ENCODE measurements at places on chromosomes 4 and X.

GRCh38 chr4:126725906-126726305 lies 906.9 kb upstream of the INTU start:
- no peak for DNase-seq

DNA sequence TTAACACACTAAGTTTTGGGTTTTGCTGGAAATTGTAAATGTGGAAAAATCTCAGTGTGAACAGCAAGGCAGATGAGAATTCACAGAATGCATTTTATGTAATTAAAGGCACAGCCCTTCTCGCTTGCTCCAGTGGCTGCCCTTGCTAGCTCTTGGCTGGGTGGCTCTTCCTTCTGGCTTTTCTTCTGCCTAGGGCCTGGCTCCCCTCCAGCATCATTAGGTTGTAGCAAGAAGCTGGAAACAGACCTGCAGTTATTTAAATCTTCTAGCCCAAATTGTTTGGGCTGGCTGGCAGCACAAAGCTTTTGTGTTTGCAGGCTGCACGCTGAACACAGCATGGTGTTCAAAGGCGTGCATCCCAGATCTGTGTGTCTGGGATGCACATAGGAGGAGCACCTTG lies 56.5 kb downstream of the LIMCH1 start:
- no peak for DNase-seq

GRCh38 chrX:19514791-19515614 lies at the start of gene MAP3K15:
Gene MAP3K15, minus strand, starts transcription at chrX:19515508. Its CDS starts 247 bp downstream, at chrX:19515261.
- peak; percentile 1 for DNase-seq

GRCh38 chrX:156005144-156005543 lies 7.6 kb downstream of the IL9R start:
- no peak for DNase-seq

GRCh38 chrX:40100141-40100536 lies 2.4 kb upstream of the BCOR start:
- no peak for DNase-seq

GRCh38 chr4:21948347-21949072 lies at the start of gene KCNIP4:
Gene KCNIP4, minus strand, starts transcription at chr4:21948772.
- no peak for DNase-seq

DNA sequence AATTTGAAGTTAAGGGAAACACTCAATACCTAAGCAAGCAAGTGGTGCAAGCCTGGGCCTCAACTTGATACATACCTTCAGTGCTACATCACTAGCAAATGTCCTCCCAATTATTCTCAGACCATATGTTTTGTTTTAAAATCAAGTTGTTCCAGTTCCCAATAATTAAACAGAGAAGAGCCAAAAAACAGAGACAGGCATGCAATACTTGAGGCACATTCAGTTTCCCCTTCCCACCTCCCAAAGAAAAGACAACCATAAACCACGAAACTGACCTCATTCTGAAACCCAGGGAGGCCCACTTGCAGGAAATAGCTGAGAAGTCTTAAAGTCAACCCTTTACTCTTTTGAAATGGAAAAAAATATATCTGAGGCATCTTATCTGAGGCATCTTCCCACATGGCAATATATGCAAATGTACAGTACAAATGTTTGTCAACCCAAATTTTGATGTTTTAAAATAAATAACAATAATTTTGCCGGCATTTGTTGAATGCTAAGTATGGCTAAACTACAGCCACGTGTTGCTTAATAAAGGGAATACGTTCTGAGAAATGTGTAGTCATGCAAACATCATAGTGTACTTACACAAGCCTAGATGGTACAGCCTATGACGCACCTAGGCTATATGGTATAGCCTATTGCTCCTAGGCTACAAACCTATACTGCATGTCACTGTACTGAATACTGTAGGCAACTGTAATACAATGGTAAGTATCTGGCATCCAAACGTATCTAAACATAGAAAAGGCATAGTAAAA lies 147.5 kb downstream of the TSPAN5 start:
- DNase-seq, result no peak

GRCh38 chr4:932713-933070 lies 432 bp downstream of the TMEM175 start:
- DNase-seq, result no peak

DNA sequence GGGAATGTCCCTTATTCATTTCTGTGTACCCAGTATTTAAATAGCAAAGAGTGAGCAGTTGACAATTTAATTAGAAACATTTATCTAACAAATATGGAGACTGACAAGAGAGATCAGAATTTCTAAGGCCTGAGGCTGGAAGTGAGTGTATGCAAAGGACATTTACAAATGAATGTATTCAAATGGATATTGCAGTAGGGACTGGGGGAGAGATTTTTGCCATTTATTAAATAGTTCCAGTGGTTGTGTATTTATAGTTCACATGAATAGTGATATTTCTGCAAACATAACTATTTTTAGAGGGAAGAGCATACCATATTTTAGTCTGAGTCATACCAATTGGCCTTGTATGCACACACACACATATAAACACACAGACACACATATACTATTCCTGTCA lies 592.4 kb downstream of the GLUD2 start:
- DNase-seq, result no peak

- DNase-seq, result no peak
These were observed 260.5 kb downstream of the TMA16 start for GRCh38 chr4:163755013-163755412.

DNA sequence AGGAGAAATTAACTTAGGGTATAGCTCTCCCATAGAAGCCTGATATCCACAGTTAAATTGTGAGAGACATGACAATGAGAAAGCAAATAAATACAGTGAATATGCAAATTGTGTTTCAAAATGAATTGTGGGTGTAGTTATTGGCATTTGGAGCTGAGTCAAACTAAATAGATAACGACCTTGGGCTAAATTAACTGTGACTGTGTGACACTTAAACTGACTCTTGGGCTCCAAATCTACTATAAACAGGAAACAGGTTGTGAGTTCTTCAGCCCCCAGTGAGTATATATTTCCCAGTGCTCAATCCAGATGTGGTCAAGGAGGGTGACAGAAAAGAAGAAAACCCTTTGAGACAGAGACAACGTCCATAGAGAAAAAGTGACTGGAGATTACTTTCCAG lies 11.3 kb upstream of the MAGEA10 start:
- no peak for DNase-seq

GRCh38 chr4:32477518-32477917 lies 1757.3 kb downstream of the PCDH7 start:
- no peak for DNase-seq

DNA sequence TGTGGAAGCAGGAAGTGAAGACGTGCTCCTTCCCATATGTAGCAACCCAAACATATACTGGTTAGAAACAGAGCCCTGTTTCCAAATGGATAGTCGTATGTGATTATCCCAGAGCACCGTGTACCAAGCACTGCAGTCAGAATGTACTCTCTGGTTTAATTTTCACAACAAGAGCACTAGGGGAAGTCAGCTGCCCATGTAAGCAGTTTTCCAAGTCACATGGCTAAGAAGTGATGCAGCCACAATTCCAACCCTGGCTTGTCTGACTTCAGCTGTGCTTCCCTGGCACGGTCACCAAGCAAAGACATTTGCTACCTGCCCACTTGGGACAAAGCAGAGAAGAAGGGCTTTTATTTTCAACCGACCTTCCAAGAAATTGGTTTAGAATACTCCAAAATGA lies 28.2 kb upstream of the CEP135 start:
- DNase-seq, result no peak

- no peak for DNase-seq
These were observed 181.6 kb upstream of the LEF1 start for GRCh38 chr4:108350332-108350731.

GRCh38 chrX:133007458-133007857 lies 49.0 kb upstream of the HS6ST2 start:
- no peak for DNase-seq

- no peak for DNase-seq
These were observed 68.4 kb downstream of the NSG1 start for GRCh38 chr4:4455210-4455865.

DNA sequence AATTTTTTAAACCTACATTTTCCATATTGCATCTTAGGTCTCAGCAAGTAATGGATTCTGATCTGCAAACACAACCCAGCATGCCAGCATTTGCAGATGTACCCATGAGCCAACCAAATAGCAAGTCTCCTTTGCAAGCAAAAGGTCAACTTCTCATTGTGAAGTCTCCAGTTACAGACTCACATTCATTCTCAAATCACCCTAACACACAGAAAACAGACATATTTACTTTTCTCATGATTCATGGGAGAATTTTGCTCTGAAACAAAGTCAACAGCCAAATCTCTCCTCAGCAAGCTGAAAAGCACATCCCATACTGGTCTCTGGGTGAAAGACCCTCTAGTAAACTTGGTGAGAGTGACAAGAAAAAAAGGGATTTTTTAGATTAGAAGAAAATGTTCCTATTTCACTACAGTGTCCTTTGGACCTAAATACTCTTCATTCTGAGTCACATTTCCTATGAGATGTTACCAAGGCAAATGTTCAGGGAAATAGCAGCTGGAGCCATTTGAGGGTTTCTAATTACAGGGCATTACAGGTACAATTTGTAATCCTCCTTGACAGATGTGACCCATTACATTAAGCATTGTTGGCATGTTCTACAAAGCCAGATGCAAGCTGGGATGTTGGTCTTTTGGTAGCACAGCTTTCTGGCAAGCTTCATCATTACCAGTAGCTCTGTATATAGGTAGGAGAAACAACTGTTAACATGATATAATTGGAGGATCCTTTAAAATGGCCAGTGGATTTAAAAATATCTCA lies 383.3 kb downstream of the SMARCA1 start:
- DNase-seq, result no peak

Data from stimulated activated CD8-positive, alpha-beta memory T cell treated with anti-CD3 and anti-CD28 coated beads, Interleukin-2, amount 100 ng/mL, for 48 hours (primary cell).